ENCODE measurements at places on chromosomes 4 and X.

- no peak for DNase-seq
Observed at GRCh38 chr4:55395218-55395528, 584 bp upstream of the TMEM165 start.

DNA sequence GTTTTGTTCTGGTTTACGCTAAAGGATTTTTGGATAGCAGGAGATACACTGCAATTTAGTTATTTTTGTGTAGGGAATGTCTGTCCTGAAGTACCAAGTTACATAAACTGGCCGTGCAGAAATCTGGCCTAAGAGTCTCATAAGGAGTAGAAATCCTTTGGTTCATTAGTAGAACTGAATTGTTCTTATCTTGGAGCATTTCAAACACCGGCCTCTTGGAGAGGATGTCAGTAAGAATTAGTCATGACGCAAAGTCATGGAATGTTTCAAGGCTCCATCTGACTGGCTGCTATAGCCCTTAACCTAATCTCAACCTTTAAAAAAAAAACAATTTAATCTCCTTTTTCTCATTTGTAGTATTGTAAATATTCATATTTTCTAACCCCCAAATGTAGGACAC, 15.2 kb downstream of the PDLIM3 start:
- no peak for DNase-seq

GRCh38 chr4:144340931-144341330, 200.4 kb upstream of the GYPA start:
- DNase-seq = no peak

DNA sequence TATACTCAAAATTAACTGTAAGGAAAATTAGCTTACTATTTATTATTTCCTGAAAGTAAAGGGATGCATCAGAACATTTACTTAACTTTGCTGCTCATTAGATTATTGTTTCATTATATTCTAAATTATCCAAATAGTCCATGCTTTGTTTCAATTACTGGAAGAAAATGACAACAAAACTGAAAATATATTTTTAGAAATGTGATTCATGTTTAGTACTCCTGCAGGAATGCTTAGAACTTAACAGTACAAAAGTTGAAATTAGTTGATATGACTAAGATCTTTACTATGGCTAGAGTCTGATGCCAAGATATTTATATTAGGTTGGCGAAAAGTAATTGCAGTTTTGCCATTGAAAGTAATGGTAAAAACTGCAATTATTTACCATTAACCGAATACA, 660.5 kb upstream of the PABPC4L start:
- no peak for DNase-seq

- no peak for DNase-seq
Observed at GRCh38 chr4:172045981-172046380, 232.8 kb downstream of the GALNTL6 start.

DNA sequence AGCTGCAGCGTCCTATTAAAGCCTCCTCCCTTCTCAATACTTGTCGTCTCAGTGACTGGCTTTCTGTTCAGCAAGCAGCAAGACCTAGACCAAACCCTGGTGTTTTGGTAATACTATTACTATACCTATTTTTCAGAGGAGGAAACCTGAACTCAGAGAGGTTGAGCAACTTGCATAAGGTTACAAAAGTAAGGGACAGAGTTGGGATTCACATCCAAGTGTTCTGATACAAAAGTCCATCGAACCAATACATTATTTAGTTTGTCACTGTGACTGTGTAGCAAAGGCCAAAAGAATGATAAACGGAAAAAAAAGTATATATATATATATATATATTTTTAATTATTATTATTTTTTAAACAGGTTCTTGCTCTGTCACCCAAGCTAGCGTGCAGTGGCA, 29.9 kb upstream of the KLHL8 start:
- no peak for DNase-seq

GRCh38 chr4:1019729-1020470, 8.5 kb downstream of the FGFRL1 start:
- no peak for DNase-seq

DNA sequence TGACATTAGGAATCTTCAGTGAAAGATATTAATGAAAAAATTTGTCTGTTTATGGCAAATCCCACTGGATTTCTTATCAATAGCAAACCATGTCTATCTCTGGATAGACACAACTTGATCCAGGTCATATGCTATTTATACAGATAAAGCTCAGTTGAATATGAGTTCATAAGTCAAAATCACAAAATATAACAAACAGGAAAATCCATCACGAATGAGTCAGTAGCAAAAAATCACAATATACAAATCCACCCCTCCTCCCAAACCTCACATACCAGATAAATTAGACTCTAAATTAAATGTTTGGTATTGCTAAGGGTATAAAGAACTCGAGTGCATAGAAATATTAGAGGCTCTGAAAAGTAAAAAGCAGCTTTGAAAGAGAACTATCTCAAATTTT, 420.5 kb downstream of the TLL1 start:
- no peak for DNase-seq

DNA sequence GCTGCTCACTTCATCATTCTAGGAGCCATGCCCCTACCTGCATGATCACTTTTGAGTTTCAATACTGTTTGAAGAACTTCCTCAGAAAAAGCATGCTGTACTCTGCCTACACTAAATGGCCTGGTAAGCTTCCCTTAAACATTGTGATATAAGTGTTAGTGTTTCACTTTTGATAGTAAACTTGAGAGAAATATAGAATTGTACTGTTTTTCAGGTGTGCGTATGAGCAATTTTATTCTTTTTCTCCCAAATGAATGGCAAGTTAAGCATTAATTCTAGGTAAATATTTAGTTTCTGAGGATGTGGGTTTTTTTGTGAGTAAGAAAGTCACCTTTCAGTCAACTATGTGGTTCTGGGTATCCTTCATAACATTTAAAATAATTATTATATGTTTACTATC, 484.5 kb downstream of the IL15 start:
- no peak for DNase-seq

DNA sequence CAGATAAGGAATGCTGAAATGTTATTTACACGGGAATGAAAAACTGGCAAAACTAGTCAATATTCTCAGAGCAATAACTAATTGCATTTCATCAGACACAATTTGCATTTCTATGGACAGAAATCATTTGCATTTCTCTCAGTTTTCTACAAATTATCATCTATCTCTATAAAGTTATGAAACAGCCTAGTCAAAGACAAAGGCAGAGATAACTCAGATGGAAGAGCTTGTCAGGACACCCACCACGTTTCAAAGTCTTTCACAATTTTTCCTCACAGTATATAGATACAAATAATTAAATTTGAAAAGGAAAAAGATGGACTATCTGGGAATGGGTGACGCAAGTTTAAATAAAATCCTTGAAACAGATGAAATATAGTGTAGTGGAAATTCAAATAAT, 230.8 kb downstream of the GASK1B start:
- DNase-seq = no peak

DNA sequence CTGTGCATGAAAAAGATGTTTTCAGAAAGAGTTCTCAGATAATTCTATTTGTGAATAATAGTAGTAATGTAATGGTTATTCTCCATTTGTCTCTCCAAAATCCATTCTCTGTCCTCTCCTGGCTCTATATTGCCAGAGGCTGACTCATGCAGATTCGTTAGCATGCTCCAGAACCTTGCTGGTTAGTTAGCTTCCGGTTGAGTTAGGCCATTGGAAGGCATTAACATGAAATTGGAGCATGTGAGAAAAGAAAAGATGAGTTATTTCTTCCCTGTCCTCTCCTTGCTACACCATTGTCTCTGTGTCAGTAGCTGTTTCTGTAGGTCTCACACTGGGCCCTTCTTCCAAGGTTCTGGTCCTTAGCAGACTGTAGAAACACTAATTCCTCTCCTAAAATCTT, 23.5 kb upstream of the PRDM8 start:
- no peak for DNase-seq

GRCh38 chr4:27020203-27020602, 159.6 kb downstream of the STIM2 start:
- no peak for DNase-seq

- no peak for DNase-seq
Observed at GRCh38 chr4:189278597-189279165, 662.0 kb upstream of the FRG1 start.

DNA sequence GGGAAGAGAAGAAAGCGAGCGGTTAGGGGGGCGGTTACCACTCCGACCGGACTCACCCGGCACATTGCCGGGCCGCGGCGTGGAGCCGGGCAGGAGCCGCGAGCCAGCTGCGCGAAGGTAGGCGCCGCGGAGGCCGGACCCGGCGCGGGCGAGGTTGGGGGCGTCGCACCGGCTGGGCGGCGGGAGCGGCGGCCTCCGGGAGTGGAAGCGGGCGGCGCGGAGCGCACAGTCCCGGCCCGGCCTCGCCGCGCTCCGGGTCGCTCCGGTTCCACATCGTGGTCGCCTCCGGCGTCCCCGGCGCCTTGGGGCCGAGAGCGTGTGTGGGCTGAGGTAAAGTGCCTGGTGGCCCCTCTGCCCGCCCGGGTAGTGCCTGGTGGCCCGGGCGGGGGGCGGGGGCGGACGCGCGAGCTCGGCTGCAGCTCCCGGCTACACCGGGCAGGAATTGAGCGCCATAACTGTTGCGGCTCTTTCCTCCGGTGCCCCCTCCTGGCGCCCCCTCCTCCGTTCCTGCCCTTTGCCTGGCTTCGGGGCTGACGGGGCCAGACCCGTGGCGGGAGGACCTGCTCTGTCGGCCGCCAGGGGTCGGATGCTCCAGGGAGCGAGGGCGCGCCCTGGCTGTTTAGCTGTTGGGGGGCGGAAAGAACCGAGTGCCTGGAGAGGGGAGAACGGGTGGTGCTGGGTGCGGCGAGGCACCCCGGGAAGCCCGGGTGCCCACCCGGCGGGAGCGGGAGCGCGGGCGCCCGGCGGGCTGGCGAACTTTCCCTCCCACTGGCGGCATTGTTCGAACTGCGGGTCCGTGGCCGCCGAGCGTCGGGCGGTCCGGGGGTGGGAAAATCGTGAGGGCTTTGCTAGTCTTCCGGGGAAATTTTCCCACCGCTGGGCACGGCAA, 626 bp downstream of the JADE3 start:
- DNase-seq = no peak

- no peak for DNase-seq
Observed at GRCh38 chrX:23493941-23494374, 159.3 kb downstream of the PTCHD1 start.

DNA sequence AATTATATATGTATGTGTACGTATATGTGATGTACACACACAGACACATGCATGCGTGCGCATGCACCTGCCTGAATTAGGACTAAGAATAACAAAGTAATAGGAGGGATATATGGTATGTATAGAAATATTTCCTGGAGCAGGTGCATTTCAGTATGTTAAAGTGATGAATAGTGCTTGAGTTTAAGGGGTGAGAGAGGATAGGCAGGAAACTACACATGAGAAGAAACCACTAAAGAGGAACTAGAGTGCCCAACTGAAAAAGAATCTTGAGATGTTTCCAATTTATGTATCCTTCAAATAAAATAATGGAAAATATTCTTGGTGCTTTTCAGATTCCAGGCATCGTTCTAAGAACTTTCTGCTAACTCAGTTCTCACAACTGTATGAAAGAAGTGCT, 52.6 kb upstream of the UNC5C start:
- no peak for DNase-seq

- no peak for DNase-seq
Observed at GRCh38 chrX:70252491-70252890, 7.5 kb downstream of the P2RY4 start.

GRCh38 chr4:5658974-5659373, 49.4 kb downstream of the EVC2 start:
- no peak for DNase-seq

DNA sequence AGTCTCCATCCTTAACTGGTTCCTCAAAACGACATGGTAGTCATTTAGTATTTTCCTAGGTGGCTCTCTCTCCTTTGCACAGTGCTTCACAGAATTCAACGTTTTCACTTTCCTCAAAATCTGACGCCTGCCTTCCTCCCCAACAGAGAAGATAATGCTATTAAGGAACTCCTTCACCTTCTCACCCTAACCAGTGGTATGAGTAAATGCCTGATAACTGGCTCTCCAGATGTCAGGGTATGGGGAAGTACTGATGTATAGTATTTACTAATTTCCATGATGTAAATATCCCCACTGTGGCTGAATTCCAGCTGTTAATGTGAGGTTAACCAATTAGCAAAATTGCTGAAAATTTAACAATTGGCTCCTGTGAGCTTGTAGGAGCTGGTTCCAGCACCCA, 28.8 kb upstream of the NSUN7 start:
- no peak for DNase-seq

DNA sequence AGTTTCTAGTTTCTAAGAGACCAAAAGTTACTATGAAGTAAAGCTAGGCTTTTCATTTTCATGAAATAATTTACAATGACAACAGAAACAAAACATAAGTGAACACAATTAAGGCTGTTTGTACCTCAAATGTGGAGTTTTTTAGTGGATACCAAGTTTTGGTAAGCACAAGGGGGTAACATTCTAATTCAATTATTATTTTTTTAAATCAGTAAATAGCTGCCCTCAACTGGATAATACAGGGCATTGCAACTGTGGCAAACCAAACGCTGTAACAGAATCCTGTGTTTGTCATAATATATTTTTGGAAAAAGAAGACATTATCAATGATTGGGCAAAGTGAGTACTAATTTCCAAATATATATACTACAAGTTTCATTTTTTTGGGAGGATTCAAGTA, 150.3 kb downstream of the FBXW7 start:
- no peak for DNase-seq

DNA sequence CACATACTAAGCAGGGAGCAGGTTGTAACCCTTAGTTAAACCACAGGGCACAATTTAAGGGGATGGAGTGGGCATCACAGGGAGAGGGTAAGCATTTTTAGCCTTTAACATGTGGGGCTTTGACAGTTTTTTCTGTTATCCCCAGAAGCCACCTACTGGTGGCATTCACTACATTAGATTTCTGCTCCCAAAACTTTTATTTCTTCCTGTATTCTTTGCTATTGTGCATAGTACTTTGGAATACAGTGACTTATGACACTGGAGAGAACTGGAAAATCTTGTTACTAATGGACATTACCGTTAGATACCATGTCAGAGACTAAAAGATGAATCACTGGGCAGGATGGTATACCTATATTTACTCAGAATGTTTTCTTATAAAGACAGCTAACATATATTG, 7.3 kb downstream of the TRIM75 start:
- no peak for DNase-seq

DNA sequence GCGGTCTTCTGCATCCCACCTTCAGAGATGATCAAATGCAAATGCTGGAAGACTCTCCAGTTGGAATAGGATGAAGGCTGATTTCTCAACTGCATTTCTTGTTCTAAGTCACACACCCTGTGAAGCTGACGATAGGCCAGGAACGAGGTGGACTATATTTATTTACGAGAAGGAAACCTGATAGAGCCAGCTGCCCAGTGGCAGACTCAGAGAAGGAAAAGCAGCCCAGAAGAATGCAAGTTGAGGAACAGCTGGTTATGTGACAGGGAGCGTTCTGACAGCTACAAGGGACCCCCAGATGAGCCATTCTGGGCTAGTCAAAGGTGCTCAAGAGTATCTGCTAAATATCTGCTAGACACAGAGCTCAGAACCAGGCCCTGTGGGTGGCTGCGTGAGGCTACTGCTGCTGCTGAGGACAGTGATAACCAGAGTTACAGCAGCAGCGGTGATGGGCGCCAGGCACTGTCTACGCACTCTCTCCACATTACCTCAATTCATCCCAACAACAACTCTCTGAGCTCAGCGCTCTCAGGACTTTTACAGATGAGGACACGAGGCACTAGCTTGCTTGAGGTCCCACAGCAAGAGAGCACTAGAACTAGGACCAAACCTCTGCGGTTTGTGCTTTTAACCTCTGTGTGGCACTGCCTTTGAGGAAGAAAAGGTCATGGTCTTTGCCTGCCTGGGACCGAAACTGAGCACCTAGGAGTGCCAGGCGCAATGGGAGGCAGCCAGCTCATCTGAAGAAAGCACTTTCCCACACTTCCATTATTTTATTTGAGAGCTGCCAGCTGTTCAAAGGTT, 69.0 kb downstream of the GATB start:
- no peak for DNase-seq

Measured in NCI-H2029 (cell line).